ENCODE measurements at places on chromosomes 4 and X.

DNA sequence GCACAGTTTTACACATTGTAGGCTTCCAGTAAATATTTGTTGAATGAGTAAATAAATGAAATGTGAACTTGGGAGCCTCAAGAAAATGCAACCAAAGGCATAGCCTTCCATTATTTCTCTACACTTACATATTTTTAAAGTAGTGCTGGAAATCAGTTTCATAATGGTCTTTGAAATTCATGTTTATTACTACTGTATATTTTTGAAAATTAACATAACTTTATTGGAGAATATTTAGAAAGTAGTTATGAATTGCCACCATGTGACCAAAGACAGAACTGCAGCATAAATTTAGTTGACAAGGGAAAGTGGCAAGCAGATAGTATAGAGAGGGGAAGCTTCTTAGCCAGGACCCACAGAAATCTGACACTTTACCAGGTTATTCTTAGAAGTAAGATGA lies 6.4 kb downstream of the TCEAL8 start:
- DNase-seq, result no peak

- no peak for DNase-seq
Measured at GRCh38 chr4:75287738-75288517, 226.3 kb downstream of the RCHY1 start.

- DNase-seq, result no peak
Measured at GRCh38 chr4:142563682-142564291, 282.3 kb downstream of the INPP4B start.

DNA sequence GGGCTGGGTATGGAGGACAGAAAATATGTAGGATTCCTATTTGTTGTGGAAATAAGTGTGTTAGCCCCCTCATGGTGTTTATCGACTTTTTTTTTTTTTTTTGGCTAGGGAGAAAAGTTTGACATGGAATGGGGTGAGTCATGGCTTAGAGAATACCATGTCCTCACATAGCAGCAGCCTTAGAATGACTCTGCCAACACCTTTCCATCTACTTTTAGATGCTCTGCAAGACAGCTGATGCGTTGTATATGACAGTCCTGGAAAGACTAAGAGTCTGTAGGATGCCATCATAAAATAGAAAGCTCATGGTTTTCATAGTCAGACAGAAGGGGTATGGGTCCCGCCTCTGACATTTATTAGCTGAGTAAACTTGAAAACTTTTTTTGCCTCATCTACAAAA lies 37.7 kb downstream of the MTTP start:
- DNase-seq, result no peak

DNA sequence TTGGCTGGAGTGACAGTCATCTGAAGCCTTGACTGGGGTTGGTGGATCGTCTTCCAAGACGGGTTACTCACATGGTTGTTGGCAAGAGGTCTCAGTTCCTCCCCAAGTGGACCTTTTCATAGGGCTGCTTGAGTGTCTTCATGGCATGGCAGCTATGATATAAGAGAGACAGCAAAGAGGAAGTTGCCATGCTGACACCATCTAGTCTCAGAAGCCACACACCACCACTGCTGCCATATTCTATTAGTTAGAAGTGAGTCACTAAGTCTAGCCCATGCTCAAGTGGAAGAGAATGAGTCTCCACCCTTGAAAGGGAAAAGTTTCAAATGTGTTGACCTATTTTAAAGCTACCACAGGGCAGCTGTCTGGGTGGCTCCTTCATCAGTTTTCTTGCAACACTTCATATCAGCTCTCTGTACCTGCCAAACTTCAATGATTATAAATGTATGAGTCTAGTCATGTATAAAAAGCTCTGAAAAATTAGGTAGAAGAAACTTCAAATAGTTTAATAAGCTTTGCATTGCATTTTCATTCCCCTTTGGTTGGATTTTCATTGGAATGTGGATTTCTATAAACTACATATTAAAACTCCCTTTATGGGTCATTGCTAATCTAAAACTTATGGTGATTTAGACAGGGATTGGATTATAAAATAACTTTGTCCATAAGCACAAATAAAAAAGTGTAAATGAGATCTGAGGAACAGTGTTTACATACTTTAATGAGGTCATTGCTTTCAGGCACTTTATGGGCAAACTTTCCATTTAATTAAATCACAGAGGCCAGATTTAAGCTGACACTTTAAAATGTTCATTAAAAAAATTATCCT lies 68.0 kb upstream of the ATXN3L start:
- no peak for DNase-seq

DNA sequence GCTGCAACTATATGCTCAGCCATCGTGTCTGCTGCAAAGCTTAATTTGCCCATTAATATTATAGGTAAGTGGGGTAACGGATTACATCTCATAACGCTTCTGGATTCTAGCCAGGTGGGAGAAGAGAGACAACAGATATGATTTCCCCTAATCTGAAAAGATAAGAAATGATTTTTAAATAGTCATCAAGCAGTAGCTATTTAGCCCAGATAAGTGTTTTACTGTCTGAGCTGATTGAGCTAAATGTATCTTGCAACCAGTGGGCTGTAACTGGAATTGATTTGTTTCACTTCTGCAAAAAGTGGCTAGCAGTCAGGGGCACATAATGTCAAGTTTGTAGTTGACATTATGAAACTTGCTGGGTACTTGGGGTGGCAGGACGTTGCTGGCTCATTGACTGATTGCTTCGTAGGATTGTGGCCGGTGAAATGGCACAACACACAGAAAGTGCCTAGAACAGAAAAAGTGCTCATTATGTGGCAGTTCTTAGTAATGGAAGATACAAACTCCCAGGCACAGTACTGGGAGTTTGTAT lies 18.5 kb downstream of the LAP3 start:
- no peak for DNase-seq

- no peak for DNase-seq
Measured at GRCh38 chrX:147838465-147839131, 73.1 kb upstream of the FMR1 start.

GRCh38 chr4:140095694-140096482 lies 58.1 kb downstream of the MAML3 start:
- no peak for DNase-seq

- no peak for DNase-seq
Measured at GRCh38 chr4:90792696-90793095, 665.5 kb downstream of the CCSER1 start.

DNA sequence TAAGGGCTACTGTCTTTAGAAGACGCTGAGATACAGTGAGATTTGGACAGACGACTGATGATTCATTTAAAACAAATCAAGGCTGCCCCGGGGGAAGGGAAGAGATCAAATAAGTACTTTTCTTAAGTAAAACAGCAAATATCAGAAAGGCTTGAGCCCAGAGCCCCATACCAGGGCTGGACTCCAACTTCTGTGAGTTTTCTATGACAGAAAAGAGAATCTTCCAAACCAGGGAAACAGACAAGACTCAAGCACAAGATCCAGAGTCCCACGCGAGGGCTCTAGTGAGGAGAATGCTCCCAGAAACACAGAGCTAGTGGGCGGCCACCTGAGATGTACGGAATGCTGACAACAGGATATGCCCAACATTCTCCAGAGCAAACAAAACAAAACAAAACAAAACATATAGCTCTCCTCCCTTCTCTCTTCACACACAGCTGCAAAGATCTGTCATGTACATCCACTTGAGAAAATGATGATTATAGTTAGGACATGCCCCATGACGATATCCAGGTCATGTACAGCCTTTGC lies 13.1 kb downstream of the ACSL1 start:
- DNase-seq, result no peak

DNA sequence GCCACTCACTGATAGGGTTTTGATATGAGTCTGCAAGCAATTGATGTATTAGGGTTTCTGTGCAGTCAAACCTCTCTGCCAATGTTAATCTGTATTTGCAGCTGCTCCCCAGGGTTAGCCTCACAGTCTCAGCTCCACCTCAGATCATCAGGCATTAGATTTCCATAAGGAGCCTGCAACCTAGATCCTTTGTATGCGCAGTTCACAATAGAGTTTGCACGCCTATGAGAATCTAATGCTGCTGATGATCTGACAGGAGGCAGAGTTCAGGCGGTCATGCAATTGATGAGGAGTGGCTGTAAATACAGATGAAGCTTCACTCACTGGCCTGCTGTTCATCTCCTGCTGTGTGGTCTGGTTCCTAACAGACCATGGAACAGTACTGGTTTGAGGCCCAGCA lies 280.6 kb downstream of the PAPSS1 start:
- DNase-seq, result no peak

GRCh38 chr4:34289489-34289888 lies 1954.8 kb downstream of the ARAP2 start:
- no peak for DNase-seq

DNA sequence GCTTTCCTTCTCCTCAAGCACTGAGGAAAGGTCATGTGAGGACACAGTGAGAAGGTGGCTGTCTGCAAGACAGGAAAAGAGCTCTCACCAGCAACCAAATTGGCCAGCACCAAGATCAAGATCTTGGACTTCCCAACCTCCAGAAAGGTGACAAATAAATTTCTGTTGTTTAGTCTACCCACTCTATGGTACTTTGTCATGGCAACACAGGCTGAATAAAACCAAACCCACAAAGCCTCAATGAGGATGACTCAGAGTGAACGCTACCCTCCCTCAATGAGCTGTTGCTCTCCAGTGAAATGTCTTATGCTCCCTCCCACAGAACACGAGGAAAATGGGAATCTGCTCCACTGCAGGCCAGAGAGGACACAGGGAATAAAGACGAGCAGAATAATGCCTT lies 244.1 kb downstream of the RAB28 start:
- DNase-seq, result no peak

DNA sequence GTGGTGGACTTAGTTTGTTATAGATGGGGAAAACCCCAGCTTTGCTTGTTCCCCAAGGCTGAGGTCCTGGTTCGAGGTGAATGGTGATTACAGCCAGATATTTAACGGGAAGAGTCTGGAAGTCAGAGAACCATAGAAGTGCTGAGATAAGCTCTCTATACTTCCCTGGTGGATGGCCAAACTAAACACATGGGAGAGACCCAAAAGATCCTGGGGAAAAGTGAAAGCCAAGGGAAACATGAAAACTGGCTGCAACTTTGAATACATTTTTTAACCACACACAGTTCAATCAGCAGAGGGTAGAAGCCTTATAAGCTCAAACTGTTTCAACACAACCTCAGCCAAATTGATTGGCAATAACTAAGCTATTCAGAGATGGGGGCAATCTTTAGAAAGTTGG lies 29.3 kb upstream of the SRPX start:
- no peak for DNase-seq

- no peak for DNase-seq
Measured at GRCh38 chrX:19814240-19814639, 73.2 kb downstream of the SH3KBP1 start.

GRCh38 chrX:111503485-111503993 lies 7.9 kb upstream of the SERTM2 start:
- DNase-seq, result no peak

DNA sequence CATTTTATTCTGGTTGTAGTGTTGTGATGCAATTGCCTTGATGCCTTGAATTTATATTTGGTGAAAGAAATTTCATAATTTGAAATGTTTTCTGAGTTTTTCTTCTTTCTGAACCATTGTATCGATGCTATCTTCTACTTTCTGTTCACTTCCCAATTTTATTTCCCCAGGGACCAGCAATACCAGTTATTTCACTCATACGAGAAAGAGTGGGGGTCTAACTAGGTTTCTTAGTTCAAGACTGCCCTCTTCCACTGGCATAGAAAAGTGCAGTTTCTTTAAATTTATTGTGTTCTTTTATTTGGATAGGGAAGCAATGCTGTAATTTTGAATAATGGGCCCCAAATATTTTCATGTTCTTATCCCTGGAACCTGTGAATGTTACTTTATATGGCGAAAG lies 544.0 kb upstream of the ADGRL3 start:
- no peak for DNase-seq

GRCh38 chr4:47075919-47076318 lies 44.6 kb downstream of the GABRB1 start:
- DNase-seq, result no peak

DNA sequence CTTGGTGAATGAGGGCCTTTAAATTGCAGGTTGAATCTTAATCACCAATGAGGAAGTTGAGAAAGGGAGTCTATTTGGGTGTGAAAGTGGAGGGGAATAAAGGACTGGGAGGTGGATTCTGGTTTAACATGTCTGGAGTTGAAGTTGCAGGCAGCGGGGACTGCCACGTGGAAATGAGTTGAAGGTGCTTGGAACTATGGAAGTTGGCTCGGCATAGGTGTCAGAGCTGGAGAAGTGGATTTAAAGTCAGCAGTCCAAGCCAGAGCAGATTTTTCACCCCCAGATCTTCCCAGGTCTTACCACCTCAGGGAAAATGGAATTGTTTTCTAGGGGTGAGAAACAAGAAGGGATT lies 44.9 kb downstream of the TIGD4 start:
- no peak for DNase-seq

GRCh38 chr4:26028793-26029567 lies 115.0 kb downstream of the SMIM20 start:
- DNase-seq, result peak; percentile 80

GRCh38 chr4:121150003-121150402 lies 14.1 kb downstream of the TNIP3 start:
- DNase-seq, result no peak

DNA sequence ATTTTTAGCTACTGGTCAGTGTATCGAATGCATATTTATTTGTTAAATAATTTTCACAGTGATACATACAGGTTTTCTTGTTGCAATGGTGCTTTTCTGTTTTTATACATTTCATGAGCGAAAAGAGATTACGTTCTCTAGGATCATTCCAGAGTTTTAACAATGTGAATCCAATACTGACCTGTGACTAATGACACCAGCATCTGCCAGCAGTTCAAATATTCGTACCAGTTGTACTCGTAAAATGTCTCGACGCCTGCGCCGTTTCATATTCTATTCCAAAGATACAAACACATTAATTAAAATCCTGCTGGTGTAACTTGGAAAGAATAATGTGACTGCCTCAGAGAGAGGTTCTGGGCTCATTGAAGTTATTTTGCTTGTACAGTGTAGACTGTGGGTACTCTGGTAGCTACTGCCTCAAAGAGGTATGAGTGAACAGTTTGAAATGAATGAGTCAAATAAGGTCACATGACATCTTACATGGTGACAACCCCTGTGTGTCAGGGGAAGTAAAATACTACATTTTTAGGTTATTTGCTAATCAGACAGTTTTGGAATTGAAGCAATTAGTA lies 80.7 kb downstream of the ZAR1 start:
- no peak for DNase-seq

GRCh38 chr4:156788782-156789181 lies 182.8 kb downstream of the PDGFC start:
- DNase-seq, result no peak

DNA sequence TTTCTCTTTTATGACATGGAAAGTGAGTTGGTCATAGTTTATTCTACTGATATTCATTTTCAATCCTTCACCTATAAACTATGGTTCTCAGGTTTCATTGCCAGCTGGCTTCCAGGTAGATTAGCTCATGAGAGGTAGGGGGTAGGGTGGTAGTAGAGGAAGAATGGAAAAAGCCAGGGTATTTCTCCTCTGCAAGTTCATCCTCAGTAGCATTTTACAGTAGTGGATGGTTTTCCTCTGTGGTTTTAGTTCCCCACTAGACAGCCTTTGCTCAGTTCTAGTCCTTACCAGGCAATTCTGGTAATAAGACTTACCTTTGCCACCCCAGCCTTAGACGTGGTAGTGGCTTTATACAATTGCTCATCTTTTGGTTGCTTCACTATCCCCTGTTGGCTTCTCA lies 8.9 kb upstream of the NAA11 start:
- DNase-seq, result no peak

- DNase-seq, result no peak
Measured at GRCh38 chr4:22237155-22237751, 278.6 kb downstream of the ADGRA3 start.

Data from type B pancreatic cell (in vitro differentiated cells).